ENCODE measurements at places on chromosomes 5 and 9.

- DNase-seq = no peak
Observed at GRCh38 chr5:139792218-139792617, 3.4 kb upstream of the PSD2 start.

GRCh38 chr9:20084125-20084524 lies 295.3 kb upstream of the SLC24A2 start:
- no peak for DNase-seq

DNA sequence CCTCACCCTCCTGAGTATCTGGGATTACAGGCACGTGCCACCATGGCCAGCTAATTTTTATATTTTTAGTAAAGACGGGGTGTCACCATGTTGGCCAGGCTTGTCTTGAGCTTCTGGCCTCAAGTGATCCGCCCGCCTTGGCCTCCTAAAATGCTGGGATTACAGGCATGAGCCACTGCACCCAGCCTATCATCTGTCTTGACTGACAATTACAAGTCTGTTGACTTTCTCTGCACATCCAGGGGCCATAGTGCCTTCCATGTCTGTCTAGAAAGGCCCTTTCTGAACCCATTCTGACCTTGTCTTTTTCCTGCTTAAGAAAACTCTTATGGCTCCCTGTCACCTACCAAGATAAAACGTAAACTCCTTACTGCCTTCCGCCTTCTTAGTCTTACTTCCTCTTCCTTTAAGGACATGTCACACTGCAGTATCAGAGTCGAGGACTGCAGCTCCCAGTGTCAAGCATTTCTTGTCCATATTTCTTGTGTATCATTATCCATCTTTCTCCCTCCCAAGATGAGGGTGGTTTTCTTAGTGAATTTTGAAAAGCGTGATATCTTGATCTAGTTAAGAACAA lies 49.9 kb upstream of the SHB start:
- DNase-seq = no peak

DNA sequence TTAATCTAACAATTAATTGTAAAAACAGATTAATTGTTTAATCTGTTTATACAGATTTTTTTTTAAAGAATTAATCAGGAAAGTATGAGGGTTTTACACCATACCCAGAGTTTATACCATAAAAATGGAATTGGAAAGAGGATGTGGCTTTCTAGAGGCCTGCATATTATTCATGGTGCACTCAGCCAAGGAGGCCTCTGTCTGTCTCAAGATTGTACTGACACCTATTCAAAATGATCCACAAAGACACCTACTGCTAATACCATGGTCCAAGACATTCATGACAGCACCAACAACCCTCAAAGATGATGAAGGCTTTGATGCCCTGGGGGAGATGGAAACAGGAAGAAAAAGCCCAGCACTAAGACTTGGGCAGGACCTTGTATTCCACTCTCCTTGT lies 58.1 kb upstream of the MAST4 start:
- no peak for DNase-seq

GRCh38 chr5:24505258-24505657 lies 139.5 kb downstream of the CDH10 start:
- no peak for DNase-seq

DNA sequence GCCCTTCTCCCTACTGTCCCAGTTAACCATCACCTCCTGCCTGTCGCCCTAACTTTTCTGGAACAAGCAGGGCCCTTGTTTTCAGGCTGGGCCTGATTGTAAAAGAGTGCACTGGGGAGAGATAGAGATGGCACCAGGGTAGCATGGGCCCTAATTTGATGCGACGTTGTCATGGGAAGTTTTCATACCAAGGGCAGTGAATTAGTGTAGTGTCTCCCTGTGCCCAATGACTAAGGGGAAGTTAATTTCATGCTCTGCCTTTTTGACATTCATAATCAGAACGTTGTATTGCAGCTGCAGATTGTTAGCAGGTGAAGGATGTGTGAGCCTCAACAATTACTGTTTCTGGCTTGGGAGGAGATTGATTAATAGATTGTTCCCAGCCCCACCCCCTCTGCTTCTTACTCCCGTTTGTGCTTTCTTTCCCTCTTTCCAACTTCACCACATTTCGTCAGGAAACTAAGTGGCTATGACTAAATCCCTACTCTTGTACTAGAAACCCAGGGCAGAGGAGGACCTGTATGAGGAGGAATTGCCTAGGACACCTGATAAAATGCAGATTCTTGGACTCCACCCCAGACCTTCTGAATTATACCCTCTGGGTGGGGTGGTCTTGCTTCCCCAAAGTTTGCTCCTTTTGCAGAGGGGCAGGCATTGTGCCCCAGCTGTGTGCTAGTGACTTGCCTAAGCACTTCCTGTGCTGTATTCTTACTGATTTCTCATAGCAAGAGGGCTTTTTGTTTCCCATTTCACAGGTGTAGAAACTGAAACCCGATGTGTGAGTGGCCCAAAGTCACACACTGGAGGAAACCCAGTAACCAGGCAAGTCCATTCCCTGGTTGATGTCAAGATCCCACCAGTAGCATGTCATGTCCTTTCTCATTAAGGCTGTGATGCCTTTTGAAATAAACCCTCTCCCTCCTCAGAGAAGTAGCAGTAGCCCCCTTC lies 56.3 kb downstream of the DAB2IP start:
- DNase-seq = no peak

DNA sequence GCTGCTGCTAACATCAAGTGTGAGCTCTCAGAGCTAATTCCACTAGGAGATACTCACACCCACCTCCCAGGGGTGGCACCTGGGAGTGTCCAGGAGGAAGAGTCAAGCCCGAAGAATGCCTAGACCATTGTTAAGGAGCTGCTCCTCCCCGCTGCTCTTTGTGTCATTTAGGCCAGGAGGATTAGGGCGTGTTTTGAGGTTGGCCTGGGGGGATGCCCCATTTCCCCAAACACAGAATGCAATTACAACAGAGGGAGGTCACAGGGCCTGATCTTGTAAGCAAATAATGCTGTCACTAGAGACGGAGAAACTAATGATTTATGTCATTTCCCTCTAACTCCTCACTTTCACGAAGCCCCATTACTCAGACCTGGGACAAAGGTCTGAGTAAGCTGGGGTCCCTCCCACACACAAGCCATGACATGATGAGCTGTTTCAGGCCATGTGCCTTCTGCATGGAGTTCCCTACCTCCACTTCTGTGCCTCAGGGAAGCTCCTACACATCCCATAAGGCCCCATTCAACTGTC lies 312.5 kb downstream of the ACTL7B start:
- DNase-seq = no peak

- DNase-seq = no peak
Observed at GRCh38 chr5:161086461-161086860, 234.4 kb upstream of the ATP10B start.

DNA sequence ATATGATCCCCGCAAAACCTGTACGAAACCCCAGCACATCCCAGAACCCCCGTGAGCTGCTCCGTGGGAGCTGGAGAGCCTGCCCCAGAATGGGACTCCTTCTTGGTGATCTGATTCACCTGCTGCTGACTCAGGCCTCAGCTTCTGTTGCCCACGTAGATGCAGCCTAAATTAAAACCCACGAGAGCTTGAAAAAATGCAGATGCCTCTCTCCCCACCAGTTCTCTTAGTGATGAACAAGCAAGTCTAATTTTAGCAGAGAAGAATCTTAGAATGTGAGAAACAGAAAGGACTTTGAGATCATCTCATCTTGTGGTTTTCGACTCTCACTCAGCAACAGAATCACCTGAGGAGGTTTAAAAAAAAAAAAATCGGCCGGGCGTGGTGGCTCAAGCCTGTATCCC lies 57.6 kb downstream of the TMOD1 start:
- DNase-seq = no peak

GRCh38 chr5:175654807-175655206 lies 3.1 kb upstream of the HRH2 start:
- DNase-seq = no peak

GRCh38 chr5:68884883-68885282 lies 208.9 kb upstream of the SLC30A5 start:
- DNase-seq = peak; percentile 9

GRCh38 chr5:172088801-172089200 lies 82.4 kb upstream of the FBXW11 start:
- no peak for DNase-seq

DNA sequence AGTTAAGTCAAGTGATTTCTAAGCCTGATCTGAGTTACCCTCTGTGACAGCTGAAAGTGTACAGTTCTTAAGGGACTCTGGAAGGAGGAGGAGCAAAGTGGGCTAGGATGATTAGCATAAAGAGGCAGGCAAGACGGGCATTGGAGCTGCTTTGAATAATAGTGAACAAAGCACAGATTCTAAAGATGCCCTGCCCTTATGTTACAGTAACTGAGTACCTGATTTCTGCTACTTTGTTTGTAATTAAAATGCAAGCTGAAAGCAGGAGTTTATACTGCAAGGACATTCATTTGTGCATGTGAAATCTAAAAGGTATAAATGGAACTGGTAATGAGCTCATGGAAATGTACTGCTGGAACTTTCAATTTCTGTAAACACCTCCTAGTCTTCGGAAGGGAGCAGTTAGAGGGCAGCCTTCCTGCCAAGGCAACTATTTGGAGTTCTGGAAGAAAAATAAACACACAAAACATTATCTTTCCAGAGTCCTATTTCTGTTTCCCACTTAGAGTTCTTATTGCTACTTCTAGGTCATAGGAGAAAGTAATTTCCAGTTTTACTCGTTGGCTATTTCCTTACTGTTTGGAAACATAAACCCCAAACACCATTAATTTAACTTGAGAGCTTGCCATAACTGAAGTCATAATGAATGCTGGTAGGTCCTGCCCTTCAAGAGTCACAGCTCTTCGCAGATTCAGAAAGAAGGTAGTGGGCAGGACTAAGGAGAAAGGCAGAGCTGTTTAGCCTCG lies at the start of gene RANBP3L:
Gene RANBP3L (minus strand): TSS at position 45 of the 746 bp plus-strand sequence. CDS start 486 bp downstream, outside the sequence.
- DNase-seq = peak; percentile 20

DNA sequence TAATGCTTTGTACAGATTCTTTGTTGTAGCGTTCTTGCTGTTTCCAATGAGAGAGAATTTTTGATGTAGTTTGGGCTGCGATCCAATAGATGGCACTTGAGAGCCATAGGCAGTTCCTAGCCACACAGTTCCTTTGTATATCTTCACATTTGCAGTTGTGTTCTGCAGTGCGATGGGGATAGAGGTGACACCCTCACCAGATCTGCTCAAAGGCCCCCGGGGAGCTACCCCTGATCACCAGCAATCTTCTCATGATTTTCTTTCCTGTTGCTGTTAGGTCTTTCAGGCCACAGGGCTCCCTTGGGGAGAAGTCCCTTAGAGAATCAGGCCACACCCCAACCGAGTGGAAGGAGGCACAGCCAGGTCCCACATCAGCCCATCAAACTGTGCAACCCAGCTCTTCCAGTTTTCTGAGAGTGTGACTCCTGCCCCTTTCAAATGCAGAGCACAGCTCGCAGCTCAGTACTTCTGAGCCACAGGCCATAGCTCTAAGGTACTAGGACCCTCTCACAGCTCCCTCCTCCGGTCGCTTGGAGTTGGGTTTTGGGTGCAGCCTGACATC lies 353.7 kb downstream of the SLCO4C1 start:
- no peak for DNase-seq

- no peak for DNase-seq
Observed at GRCh38 chr5:97623441-97623840, 440.4 kb upstream of the RIOK2 start.

- no peak for DNase-seq
Observed at GRCh38 chr5:61293071-61293470, 39.0 kb upstream of the ZSWIM6 start.

DNA sequence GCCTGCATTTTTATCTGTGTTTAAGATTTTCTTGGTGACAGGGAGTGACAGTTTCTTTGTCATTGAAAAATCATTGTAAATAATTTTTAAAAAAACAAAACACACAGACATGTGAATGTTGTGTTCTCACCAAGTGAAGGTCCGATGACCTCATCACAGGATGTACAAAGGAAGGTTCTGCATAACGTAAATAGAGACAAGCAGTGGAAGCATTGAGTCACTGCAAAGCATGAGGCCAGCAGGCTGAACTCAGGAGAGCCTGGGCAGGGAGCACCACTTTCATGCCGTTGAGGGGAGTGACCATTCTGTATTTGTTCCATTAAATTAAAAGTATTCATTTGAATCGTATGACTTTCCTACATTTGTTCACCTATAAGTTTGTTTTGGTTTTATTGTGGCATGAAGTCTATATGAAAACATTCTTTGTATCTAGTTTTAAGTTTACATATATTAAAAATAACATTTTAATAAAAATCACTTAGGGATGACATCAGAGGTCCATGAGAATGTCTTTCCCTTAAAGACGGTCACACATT lies 70.4 kb upstream of the TLE1 start:
- DNase-seq = peak; percentile 50

DNA sequence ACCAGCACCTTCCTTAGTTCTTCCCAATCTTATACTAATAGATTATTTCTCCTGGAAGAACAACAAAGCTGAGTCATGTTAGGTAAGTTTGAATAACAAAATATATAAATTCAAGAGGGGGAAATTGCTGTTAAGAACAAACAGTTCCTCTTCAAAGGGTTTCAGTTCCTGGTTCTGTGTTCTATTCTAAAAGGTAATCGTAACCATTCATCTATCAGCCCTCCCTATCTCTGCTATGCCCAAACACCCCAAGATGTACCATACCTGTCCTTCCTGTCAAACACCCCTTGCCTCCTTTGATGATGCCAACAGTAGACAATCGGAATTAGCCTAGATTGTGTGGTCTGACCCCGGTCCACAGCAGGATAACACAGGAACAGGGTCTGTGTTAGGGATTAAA lies 4.2 kb upstream of the RNF180 start:
- DNase-seq = no peak

DNA sequence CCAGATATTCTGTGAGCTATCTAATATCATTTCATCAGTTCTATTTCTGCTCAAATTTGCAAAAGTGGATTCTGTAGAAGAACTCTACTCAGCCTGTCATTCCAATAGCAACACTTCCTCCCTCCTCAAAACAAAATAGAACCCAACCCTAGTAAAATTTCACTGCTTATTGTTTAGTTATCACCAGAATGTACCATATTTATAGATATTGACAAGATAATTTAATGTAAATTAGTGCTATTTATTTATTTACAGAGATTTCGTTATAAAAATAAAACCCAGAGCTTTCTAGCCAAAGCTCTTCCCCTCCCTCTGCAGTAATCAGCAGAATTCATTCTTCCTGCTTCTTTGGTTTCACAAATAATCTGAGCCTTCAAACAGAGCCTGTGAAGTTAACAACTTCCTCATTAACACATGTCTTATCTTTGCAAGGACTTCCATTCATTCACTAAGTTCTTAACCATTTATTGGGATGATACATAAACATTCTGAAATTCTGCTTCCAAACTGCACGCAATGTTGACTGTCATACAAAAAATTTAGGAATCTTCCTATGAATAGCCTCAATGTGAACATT lies 73.7 kb upstream of the PJA2 start:
- DNase-seq = no peak

DNA sequence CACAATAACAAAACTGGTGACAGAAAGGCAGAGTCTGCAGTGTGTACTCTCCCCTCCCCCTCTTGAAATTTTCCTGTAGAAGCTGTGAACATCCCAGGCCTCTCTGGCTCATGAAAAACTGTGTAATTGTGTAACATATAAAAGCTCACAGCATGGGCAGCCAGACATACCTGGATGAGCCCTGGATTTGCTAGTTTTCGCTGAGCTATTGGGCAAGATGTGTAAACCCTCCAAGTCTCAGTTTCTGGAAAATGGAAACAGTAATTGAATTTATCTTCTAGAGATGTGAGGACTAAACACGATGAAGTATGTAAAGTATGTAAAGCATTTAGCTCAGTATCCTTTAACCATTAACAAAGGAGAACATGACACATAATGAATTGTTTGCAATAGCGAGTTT lies 143.2 kb upstream of the ANKH start:
- no peak for DNase-seq
